ENCODE measurements at places on chromosomes 1 and 21. TPM values are rescaled to one million over a fixed set of nuclear protein-coding genes. Genes with fewer than 3 reads are reported as not detected.
A peak's percentile ranks its signal among the peaks of the same experiment; 100 is the strongest.

GRCh38 chr1:248695451-248696132 is 7.0 kb downstream of the OR14I1 start:
- no peak overlapping the region for H3K4me3 ChIP-seq
- no peaks in the 10 kb centered on the region for H3K27me3 ChIP-seq
- no peaks in the 10 kb centered on the region for H3K36me3 ChIP-seq
- no peak for DNase-seq

- no peak for DNase-seq
- H3K27ac ChIP-seq, result no peak overlapping the region
- H3K4me1 ChIP-seq, result no peaks in the 10 kb centered on the region
- no peaks in the 10 kb centered on the region for H3K36me3 ChIP-seq
Observed at GRCh38 chr1:4736254-4736653, 81.8 kb downstream of the AJAP1 start.

GRCh38 chr1:178639326-178639725 is 85.7 kb upstream of the RALGPS2 start:
- no peak overlapping the region for H3K4me3 ChIP-seq
- DNase-seq, result no peak
- H3K36me3 ChIP-seq, result no peaks in the 10 kb centered on the region
- no peak overlapping the region for H3K27ac ChIP-seq
- peaks cover 2% of the 10 kb centered on the region for H3K4me1 ChIP-seq

DNA sequence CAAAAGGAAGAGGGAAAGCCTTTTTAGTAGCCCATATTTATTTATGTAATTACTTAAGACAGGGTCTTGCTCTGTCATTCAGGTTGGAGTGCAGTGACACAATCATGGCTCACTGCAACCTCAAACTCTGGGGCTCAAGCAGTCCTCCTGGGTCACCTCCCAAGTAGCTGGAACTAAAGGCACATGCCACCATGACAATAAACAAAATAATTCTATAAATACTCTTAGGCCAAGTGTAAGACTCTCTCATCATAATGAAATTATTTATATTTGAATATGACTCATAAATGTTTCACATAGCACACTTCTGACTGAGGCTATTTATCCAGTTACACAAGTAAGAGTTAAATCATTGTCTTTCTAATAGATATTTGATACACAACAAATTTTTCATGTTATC is 314.7 kb downstream of the AMY1C start:
- H3K27me3 ChIP-seq, result no peaks in the 10 kb centered on the region
- H3K36me3 ChIP-seq, result no peaks in the 10 kb centered on the region
- no peaks in the 10 kb centered on the region for H3K4me1 ChIP-seq

DNA sequence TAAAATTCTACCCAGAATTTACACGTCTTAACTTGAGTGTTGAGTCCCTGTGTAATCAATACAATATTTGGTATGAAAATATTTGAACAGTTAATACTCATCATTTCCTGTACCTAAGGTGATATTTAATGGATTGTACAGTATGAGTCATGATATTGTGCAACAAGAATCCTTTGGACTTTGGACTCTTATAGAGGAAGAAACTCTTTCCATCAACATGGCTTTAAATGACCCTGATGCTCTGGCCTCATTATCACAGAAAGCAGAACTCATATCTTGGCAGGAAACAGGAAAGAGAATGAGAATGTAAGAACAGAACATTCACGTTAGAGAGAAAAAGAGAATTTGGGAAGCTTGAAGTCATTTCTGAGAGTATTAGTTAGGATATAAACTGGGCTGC is 168.8 kb upstream of the B3GALT2 start:
- no peak overlapping the region for H3K4me3 ChIP-seq
- H3K27ac ChIP-seq, result no peak overlapping the region
- H3K4me1 ChIP-seq, result no peaks in the 10 kb centered on the region
- no peaks in the 10 kb centered on the region for H3K36me3 ChIP-seq
- no peak for DNase-seq
- H3K27me3 ChIP-seq, result no peaks in the 10 kb centered on the region

GRCh38 chr1:51472359-51472758 is 46.7 kb downstream of the EPS15 start:
- no peak overlapping the region for H3K4me3 ChIP-seq
- H3K4me1 ChIP-seq, result no peaks in the 10 kb centered on the region
- H3K36me3 ChIP-seq, result no peaks in the 10 kb centered on the region
- peak; percentile 41 for DNase-seq

DNA sequence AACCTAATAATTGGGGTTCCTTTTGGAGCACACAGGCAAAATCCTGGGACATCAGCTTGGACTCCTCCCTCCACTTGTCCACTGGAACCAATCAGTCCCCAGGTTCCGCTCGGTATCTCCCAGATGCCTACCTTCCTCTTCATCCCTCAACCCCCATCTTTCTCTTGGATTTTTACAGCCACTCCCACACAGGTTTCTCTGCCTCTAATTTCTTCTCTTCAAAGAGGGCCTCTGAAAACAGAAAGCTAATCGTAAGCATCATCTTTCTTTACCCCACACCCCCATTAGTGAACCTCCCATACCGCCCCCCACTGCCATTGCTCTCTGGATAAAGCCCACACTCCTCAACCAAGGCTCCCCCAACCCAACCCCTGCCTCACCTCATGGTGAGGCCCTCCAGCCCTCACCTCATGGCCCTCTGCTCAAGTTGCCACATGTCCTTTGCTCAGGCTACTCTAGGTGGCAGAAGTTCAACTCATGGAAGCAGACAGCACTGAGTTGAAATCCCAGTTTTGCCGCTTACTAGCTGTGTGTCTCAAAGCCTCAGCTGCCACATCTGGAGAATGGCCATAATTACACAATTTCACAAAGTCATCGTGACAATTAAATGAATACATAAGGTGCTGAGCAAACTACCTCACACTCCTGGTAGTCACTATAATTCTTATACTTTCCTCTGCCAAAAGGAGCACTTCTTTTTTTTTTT is 18.1 kb upstream of the WASF2 start:
- no peaks in the 10 kb centered on the region for H3K36me3 ChIP-seq
- peaks cover 16% of the 10 kb centered on the region for H3K4me1 ChIP-seq
- H3K4me3 ChIP-seq, result no peak overlapping the region
- DNase-seq, result no peak
- no peak overlapping the region for H3K27ac ChIP-seq

DNA sequence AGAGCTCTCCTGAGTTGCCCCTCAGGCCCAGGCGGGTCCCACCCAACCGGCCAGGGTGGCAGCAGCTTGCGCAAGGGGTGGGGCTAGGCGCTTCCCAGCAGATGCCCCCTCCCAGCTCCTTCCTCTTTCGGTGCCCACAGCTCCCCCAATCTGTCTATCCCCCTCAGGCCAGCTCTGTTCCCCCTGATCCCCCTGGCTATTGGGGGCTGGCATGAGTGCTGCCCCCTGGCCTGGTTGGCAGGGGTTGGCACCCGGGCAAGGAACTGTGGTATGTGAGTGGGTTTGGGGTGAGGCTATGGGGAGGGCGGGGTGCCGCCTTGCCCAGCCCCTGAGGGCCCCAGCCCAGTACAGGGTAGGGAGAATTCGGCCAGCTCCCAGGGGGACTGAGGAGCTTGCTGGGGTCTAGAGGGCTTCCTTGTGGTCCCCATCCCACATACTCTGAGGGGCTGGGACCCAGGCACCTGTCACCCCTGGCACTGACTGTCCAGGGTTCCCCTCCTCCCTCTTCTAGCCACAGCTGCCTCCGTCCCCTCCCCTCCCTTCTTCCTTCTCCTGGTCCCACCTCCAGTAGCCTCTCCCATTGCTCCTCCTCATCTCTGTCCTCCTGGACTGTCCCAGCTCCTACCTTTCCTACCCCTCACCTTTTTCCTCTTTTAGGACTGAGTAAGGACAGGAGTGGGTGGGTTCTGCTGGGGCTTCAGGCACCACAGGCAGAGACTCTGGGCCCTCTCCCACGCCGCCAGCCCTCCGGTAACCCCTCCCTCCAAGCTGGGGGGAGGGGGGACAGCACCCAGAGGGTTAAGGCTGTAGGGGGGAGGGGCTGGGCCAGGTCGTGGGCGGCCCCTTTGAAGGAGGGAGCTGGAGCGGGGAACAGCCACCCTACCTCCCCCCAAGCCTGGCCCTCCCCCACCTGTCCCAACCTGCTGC is 5.7 kb downstream of the ZBTB7B start:
- H3K27me3 ChIP-seq, result no peaks in the 10 kb centered on the region
- DNase-seq, result no peak
- no peak overlapping the region for H3K27ac ChIP-seq
- peaks cover 14% of the 10 kb centered on the region for H3K4me1 ChIP-seq
- no peaks in the 10 kb centered on the region for H3K36me3 ChIP-seq

- no peaks in the 10 kb centered on the region for H3K36me3 ChIP-seq
- H3K4me3 ChIP-seq, result no peak overlapping the region
- peak overlapping the region; percentile 25 for H3K27ac ChIP-seq
- H3K4me1 ChIP-seq, result peaks cover 5% of the 10 kb centered on the region
- DNase-seq, result peak; percentile 81
- no peaks in the 10 kb centered on the region for H3K27me3 ChIP-seq
Observed at GRCh38 chr1:161733526-161733925, 12.2 kb downstream of the FCRLB start.

RHBDL2 gene
- total RNA-seq, result 0.26 TPM

TTLL7 gene
- total RNA-seq, result 9.8 TPM

ASTN1 gene
- 0.17 TPM for total RNA-seq

LIPI gene
- not detected for total RNA-seq

NBPF12 gene
- total RNA-seq, result 9.8 TPM

ADAMTSL4 gene
- 13.0 TPM for total RNA-seq

CD1D gene
- 0.66 TPM for total RNA-seq
